ENCODE measurements at places on chromosomes 4 and X.

DNA sequence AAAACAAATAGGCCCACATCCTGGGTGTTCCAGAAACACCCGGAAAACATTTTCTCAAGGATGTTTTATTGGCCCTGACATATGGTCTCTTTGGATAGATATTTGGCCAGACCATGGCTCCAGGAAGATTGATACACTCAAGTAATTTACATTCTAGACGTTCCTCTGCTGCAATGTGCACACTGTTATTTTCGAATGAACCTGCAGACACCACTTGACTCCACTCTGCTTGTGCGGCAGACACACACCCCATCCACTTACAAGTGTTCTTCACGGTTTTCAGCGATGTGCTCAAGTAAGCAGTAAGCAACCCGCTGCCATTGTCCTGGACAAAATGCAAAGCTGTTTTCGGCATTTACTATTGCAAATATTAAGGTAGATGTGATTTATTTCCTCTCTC is 12.0 kb upstream of the GPM6A start:
- no peak for DNase-seq

DNA sequence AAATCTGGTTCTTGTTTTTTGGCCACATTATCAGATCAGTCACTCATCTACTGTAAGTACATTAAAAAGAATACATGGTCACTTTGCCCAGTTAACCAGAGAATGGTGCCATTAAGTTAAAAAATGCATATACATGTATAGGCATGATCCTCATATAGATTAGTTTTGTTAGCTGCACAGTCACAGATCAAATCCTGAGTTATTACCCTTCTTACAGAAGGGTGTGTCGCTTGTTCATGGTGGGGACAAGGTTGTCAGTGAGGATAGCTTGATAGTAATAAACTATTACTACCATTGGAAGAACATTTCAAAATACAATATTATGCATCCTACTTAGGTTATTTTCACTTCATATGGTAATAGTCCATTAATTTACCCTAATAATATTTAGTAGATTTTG is 48.5 kb downstream of the GALNT7 start:
- no peak for DNase-seq

- no peak for DNase-seq
These were observed 98.8 kb upstream of the METTL14 start for GRCh38 chr4:118586357-118586790.

- no peak for DNase-seq
These were observed 88.2 kb downstream of the SCD5 start for GRCh38 chr4:82710197-82710929.

GRCh38 chrX:55056820-55057674 is 17.8 kb upstream of the PAGE2B start:
- no peak for DNase-seq

DNA sequence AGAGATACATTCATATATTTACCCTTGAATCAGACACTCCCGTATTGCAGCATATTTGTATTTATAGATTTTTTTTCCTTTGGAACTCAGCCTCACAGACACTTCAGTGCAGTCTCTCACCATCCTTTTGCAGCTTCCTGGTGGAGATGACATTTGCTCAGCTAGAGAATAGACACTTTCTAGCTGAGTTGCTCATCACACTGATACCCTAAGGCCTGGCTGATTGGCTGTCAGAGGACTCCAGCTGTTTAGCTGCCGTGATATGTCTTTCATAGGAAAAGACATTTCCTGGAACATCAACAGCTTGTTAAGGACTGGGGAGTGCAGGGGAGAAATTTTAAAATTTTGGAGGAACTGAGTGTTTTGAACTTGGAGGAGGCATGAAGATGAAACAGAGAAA is 429.6 kb downstream of the SMARCA1 start:
- no peak for DNase-seq

- peak; percentile 3 for DNase-seq
These were observed 64.6 kb downstream of the CNKSR2 start for GRCh38 chrX:21438792-21439191.

DNA sequence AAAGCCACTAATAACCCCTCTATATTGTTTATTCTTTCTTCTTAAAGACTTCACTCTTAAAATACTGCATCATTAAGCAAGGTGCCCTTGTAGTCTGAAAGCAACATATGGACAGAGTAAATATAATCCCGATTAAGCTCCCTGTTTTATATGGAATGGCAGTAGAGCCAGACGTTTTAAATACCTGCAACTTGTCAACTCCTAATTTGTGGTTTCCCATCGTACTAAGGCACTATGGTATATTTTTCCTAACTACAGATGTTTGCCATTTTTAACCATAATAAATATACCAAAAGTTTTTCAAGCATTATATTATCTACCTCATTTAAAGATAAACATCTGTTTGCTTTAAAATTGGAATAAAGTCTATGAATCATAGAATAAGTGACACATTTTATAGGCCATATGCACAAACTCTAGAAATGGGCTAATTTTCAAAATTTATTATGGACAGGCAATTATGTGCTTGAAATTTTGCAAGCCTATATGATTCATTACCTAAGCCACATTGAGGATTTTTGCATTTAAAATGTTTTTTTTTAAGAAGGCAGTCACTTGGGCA is 194.6 kb downstream of the FRMPD4 start:
- no peak for DNase-seq

DNA sequence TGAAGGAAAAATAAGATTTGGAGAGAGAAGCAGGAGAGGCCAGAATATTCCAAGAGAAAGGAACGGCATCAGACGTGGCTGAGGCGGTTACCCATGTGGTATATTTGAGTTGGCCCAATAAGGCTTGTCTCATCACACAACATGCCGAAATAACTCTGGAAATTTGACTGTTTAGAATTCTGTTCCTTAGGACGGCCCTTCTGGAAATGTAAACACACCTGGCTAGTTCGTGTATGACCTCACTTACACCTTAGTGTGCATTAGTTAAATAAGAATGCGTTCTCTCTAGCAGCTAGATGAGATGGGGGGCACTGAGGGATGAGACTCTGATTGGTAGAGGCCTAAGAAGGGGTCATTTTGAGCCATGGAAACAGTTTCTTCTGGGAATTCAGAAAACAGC is 33.2 kb upstream of the PLAC1 start:
- no peak for DNase-seq

DNA sequence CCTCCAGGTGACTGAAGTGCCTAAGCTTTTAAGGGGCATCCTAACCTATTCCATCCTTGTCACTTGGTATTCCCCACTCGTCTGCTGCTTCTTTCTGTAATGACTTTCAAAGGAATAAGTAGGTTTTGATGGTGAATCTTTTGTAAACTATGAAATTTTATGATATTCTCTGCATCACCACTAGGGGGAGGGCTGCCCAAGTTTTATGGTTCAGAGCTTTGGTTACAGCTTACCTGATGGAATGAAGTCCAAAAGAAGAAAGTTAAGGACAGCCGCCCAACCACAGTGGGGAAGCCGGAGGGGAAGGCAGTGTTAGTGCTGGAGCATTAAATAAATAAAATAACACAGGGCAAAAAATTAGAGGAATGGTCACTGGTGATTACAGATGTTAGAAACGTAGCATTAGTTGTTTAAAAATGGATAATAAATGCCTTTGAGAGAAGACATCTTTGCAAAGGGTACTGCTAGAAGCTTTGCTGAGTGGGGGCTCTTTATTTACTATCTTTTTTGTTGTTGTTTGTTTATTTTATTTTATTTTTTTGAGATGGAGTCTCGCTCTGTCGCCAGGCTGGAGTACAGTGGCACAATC is 204.9 kb downstream of the GBA3 start:
- DNase-seq = no peak

DNA sequence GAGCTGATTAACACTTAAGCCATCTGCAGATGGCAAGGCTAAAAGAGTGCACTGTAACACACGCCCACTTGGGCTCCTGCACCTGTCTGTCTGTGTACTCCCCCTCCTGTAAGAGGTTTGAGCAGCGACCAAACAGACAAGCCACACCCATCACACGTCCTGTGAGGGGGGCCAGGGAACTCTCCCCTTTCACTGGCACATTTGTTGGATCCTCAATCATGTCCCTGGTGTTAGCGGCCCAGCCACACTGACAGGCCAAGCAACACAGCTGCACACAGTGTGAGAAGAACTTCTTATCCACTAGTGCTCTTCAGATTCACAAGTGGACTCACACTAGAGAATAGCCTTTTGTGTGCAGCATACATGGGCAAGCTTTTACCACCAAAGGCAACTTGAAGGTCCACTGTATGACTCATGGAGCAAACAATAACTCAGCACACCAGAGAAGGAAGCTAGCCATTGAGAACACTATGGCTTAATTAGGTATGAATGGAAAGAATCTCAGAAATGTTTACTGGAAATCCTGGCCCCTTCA is 29.1 kb upstream of the UTP14A start:
- no peak for DNase-seq

GRCh38 chrX:150897421-150898320 is 797 bp downstream of the CD99L2 start:
- DNase-seq = no peak

DNA sequence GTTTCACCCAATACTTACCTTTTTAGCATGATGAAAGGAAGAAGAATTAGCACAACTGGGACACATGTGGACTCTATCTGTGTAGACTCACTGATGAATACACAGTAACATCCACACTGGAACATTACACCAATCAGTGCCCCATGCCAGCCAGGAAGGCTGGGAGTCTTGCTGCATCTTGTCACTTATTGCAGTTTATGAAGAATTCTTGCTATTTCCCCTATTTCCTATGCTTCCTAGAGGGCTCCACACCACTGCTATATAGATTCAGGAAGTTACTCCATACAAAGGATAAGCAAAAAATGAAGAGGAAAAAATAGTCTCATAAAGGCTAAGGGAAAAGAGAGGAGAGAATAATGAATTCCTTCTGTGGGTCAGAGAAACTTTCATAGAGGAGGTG is 201.0 kb downstream of the CAMK2D start:
- no peak for DNase-seq

DNA sequence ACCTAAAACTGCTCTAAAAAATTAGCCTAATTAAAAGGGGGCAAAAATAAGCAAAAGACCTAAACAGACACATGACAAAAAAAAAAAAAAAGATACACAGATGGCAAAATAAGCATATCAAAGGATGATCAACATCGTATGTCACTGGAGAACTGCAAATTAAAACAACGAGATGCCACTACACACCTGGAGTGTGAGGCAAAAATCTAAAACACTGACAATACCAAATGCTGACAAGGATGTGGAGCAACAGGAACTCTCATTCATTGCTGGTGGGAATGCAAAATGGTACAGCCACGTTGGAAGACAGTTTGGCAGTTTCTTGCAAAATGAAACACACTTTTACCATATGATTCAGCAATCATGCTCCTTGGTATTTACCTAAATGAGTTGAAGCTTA is 64.2 kb downstream of the RWDD4 start:
- no peak for DNase-seq

DNA sequence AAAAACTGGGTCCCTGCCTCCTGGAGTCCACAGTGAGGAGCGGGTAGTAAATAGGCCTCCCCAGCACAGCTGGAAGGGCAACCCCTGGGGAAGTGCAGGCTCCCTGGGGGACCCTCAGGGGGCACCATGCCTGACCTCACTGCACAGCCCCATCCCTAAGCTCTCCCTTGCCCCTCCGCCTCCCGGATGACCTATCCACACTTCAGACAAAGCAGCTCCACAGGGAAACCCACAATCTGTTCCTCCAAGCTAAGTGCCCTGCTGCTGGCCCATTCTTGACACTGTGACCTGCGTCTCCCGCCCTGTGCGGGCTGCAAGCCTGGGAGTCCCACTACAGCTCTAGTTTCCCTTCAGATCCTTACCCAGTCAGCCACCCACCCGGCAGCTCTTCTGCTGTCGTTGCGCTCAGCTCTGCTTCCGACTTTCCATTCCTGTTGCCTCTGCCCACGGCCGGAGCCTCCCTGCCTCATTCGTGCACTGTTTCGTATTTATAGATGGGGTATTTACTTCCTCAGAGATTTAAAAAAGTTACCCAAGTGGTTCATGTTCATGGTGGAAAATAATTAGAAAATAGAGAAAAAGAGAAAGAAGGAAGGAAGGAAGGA is 47.0 kb upstream of the STOX2 start:
- DNase-seq = no peak

DNA sequence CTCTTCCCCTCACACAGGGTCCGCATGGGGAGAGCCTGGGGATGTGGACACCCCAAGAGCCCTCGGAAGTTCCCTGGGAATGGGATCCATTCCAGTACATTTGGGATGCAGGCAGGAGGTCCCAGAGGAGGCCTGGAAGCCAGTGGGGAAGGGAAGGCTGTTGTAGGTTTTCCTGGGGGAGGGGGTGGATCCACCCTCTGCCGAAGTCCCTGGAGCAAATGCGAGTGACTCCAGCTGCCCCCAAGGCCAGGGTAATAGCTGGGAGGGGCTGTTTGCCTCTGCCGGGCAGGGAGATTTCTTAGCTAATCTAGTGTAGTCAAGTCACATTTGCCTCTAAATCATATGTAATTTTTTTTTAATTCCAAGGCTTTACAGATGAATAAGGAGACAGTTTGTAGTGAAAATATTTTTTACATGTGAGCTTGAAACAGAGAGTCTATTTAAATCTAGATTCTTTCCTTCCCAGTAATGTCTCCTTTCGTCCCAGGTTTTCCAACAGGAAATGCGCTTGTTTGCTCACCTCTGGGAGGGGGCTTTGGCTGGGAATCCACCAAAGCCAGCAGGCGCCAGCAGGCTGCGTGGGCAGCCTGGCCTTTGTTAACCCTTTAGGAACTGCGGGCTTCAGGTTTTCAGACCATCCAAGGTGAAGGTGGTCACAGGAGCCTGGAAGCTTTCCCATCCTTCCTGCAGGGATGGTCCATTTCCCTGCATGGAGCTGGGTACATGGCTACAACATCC is 26.8 kb downstream of the SH3TC1 start:
- DNase-seq = no peak

- no peak for DNase-seq
These were observed 213.4 kb downstream of the GC start for GRCh38 chr4:71570492-71570891.

DNA sequence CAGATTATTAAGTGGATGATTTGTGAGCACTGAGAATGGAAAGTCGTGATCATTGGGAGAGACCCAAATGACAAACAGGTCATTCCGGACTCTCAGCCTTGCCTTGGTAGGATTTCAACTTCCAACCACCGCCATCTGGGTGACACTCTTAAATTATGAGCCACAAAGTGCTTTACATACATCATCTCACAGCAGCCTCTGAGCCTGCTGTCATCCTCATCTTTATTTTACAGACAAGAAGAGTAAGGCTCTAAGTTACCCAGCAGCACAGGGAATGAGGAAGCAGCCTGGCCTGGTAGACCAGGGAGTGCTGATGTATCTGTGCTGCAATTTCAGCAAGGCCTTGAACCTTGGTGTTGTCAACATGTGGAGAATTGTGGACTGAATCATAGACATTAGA is 105.8 kb upstream of the TRIM2 start:
- no peak for DNase-seq

DNA sequence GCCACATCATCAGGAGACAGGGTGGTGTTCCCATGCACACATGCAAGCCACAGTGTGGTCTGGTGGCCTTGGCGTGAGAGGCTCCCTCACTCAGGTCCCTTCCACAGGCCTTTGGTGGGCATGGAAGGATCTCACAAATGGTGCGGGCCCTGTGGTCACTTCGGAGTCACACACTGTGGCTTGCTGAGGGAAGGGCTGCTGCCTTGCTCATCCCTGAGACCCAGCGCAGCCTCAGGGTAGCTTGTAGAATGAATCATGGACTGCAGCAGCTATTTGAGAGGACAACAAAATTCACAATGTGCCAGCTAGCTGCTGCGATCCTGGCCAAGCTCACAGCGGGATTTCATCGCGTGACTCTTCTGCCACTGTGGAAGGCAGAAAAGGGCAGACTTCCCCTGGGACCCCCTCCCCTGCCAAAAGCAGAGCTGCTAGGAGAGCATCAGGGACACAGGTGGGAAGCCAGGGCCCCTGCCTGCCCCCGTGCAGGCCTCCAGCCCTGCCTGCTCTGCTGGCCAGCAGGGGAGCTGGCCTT is 106.4 kb downstream of the ABLIM2 start:
- no peak for DNase-seq

GRCh38 chr4:133149932-133150471 is 908 bp downstream of the PCDH10 start:
- no peak for DNase-seq

All from GM12864 (cell line).